Stimulated activated naive CD4-positive, alpha-beta T cell treated with Interleukin-2 at 50 U/mL for 16 hours (primary cell): ENCODE measurements at places on chromosomes 1 and 21.

DNA sequence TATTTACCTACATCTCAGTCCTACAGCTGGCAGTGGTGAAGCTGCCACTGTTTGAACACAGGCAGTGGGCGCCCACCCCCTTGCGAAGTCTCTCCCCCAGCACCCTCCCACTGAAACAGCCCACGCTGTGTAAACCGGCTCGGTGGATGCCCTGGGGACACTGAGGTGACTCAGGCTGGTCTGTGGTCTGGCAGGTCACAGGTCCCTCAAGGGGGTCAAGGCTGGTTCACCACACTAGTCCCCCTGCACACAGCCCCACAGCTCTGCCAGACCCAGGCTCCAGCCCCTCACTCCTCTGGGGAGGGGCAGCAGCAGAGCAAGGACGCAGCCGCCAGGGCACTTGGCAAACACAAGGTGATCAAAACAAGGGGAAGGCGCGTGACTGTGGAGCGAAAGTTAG lies 7.6 kb downstream of the CHD5 start:
- DNase-seq = no peak

DNA sequence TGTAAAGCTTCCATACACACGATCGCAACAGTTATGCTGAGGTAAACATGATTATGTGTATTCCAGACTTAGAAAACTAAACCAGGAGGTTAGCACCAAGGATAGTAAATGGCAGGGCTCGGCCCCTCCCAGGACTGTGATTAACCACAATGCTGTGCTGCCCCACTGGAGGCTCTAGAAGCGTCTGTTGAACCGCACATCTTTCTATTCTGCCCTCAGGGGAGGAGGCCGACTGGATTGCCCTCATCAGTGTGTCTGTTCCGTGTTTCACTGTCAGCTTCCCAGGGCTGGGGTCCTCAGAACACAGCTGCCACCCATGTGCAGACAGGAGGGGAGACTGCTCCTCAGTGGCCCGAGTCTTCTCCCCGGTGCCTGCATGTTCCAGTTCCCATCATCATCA lies 12.8 kb upstream of the ASCL5 start:
- DNase-seq = no peak

DNA sequence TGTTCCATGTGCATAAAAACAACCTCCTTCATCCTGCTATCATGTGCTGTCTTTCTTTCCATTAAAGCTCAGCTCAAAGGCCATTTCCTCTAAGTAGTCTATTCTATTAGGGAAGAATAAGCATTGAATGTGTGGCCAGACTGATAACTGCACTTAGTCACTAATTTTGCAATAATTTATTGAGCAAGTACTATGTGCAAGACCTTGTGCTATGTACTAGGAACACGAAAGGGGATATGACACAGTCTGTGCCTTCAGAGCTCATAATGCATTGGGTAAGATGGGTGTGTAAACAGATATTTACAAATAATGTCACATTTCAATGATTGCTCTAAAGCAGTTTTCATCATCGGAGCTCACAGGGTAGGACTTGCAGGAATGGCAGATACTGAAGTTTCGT lies 54.2 kb downstream of the NMNAT2 start:
- no peak for DNase-seq

DNA sequence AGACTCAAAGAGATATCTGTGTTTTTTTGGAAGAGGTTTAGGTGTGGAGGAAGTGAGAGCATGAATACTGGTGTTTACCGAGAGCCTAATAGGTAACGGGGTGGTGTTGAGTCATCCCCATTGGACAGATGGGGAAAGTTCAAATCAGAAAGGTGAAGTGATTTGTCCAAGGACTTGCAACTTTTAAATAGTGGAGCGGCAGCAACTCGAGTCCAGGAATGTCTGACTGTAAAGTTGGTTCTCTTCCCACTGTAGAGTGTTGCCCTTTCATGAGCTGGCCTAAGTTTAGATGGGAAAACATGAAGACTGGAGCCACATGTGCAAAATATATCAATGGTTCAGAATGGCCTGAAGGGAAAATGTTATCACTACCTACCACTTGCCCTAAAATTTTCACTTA lies 125.7 kb downstream of the LYPLAL1 start:
- DNase-seq = no peak

GRCh38 chr1:205533748-205534443 lies 29.4 kb downstream of the CDK18 start:
- no peak for DNase-seq

- no peak for DNase-seq
These were observed 154.7 kb downstream of the PTGER3 start for GRCh38 chr1:70892930-70893329.

DNA sequence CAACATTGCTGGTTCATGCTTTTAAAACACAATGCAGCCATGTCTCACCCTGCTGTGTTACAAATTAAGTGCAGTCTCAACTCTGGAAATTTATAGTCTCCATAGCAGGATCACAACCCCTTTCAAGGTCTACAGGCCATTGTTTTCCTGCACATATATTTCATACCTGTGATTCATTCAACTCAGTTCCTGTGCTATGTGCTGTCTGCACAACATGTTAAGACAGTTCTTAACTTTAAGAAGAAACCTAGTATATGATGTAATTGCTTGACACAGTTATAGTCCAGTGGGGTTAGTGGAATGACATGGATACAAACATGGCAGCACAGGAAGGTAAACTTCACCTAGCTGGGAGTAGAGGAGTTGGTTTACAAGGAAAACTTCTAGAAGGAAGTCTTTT lies 106.4 kb downstream of the IFI44 start:
- no peak for DNase-seq

DNA sequence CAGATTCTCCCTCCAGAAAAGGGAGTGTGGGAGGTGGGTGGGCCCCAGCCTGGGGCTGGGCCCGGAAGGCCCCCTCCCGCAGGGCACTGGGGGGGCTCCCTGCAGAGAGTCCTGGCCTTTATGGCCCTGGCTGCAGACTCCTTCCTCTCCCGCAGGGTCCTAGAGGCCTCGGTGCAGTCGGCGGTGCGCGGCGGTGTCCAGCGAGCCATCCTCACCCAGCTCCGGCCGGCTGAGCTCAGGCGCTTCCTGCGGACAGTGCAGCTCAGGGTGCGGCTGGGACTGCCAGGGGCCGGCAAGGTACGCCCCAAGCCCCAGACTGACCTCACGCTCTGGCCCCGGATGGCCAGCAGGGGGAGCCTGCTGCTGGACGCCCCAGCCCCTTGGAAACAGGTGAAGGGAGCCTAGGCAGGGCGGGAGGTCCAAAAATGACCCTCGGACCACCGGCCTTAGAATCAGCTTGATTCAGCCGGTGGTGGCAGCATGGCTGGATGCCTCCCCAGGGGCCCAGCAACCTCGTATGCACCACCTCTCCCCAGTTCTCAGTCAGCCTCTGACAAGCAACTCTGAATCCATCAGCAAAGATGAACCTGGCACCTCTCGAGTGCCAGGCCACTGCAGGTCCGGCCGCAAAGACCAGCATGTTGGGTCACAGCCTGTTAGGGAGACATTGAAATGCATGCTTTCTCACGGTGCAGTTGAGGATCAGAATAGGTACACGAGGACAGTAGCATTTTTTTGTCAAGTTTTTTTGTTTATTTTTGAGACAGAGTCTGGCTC lies 20.6 kb downstream of the MTHFR start:
- peak; percentile 12 for DNase-seq

DNA sequence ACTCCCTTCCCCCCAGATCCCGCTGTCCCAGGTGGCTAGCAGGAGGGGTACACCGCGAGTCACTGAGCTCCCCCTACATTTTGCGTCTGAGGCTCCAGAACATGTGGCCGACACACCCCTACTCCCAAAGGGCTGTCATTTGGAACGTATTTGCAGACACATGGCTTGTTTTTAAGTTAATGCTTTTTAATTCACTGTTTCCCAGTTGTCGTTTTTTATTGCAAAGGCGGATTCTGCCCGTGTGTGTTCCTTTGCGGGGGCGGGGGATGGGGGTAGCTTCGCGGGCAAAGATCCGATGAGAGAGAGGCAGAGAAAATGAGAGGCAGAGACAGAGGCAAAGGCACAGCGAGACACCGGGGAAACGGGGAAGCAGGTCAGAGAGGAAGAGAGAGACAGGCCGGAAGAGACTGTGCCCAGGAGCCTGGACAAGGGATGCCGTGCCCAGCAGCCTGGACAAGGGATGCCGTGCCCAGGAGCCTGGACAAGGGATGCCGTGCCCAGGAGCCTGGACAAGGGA lies 270.2 kb downstream of the FOXD2 start:
- DNase-seq = no peak

DNA sequence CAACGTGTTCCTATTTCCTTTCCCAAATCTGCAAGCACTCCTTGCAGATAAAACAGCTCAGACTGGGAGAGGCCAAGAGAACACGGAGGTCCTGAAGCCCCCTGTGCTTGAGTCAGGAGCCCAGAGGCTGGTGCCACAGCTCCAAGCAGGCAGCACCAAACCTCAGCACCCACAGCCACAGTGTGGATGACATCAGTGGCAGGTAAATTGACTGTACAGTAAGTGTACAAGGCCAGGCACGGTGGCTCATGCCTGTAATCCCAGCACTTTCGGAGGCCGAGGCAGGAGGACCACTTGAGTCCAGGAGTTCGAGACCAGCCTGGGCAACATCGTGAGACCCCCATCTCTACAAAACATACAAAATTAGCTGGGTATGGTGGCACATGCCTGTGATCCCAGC lies 1.9 kb upstream of the COL6A1 start:
- no peak for DNase-seq

GRCh38 chr1:85818371-85818770 lies 110.1 kb upstream of the ZNHIT6 start:
- no peak for DNase-seq

GRCh38 chr1:78797108-78797781 lies 147.6 kb downstream of the IFI44 start:
- no peak for DNase-seq

GRCh38 chr1:7921796-7922195 lies 18.8 kb downstream of the TNFRSF9 start:
- DNase-seq = no peak

- no peak for DNase-seq
These were observed 51.3 kb upstream of the TSPAN2 start for GRCh38 chr1:115140442-115141144.

GRCh38 chr1:190476806-190477205 lies 858 bp downstream of the BRINP3 start:
- no peak for DNase-seq

DNA sequence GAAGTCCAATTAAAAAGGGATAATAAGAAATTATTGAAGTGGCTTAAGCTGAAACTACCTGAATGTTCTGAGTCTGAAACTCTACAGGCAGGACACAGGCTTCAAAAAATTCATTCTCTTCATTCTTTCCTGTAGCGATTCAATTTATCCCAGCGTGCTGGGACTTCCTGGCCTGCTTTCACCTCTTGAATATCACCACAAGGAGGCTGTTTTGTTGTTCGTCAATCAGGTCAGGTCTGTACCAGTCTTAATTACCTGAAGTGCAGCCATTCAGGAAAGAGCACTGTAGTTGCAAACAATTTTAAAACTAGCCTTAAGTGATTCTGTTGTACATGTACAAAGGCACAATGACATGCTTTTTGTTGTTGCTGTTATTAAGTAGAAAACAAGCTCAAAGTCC lies 38.4 kb downstream of the FYB2 start:
- no peak for DNase-seq

DNA sequence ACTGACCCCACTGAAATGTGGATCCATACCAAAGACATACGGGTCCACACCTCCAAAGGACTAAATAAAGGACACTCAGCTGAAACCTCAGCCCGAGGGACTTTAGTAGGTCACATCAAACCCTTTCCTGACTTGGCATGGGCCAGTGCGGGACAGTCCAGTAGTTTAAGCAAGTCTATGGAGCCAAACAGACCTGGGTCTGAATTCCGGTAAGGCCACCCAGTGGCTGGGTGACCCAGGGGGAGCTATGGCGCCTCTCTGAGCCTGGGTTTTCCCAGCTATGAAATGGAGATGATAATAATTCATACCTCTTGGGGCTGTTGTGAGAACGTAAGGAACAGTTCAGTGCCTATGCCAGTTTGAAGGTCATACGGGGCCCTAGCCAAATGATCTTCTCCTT lies 36.2 kb upstream of the ZBTB40 start:
- DNase-seq = no peak

DNA sequence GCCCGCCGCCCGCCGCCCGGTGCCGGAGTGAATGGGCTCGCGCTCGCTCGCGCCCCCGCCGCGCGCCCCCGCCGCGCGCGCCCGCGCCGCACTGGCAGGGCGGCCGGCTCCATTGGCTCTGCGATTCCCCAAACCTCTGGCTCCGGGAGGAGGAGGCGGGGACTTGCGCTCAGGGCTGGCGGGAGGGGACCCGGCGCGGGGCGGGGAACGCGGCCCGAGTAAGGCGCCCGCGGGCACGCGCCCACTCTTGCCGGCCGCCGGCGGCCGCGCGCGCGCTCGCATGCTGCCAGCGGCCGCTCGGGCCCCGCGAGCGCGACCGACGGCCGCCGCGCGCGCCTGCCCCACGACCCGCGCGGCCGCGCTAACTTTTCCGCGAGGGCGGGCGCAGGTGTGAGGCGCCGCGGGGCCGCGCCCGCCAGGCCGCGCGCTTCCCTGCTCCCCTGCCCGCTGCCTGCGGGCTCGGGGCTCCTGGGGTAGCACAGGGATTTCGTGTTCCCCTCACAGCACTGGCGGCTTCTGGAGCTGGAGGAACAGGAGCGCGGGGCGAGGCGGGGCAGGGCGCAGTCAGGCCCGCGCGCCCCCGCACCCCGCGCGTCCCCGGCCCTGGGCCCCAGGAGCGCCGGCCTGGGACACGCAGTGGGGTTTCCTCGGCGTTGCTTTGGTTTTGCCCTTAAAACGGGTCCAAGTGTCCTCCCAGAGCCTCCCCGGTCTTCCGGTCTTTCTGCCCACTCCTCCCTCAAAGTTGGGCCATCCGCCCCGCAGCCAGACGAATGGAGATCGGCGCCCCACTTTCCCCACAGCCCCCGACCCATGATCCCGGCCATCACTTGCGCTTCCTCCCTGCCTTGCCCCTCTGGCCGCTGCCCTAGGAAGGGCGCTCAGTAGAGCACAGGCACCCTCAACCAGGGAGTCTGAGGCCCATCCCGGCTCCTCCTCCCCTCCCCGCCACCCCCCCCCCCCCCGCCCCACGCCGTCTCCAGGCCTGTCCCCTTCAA lies 101.5 kb downstream of the CASZ1 start:
- peak; percentile 71 for DNase-seq

GRCh38 chr1:20710469-20711284 lies 7.1 kb downstream of the KIF17 start:
- no peak for DNase-seq

GRCh38 chr21:26849428-26850115 lies 4.4 kb upstream of the ADAMTS1 start:
- DNase-seq = no peak

- DNase-seq = no peak
These were observed 620.2 kb downstream of the PLPP3 start for GRCh38 chr1:55959136-55959548.

DNA sequence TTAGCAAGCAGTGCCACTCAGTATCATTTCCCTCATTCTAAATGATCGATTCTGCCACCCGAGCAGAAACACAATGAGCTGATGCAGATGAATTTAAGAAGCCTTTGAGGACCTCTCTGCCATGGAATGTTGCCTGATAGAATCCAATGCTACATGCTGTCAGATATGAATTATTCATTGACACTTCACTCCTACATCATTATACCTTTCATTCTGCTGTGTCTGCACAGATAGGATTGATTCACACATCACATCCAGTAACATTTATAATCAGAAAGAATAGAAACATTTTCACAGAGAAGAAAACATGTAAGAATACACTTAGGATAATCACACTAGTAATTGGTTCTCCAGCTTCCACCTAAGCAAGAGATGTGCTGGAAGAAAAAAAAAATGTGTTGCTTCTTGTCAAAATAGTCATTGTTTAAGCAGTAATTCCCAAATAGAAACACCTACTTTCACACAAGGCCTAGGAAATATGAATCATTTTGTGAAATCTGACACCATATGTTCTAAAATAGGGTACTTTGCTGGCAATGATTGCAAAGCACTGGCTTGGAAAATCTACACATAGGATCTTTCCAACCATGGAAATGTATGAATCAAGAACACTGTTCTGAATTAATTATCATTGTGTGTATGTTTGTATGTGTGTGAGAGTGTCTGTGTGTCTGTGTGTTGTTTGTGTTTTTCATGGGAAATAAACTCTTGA lies 110.1 kb downstream of the GRIK1 start:
- no peak for DNase-seq
